ENCODE measurements at places on chromosomes 11 and 22. TPM values are rescaled to one million over a fixed set of nuclear protein-coding genes. Genes with fewer than 3 reads are reported as not detected.

GRCh38 chr11:15580056-15580774, 465.5 kb downstream of the INSC start:
- DNase-seq: no peak

DNA sequence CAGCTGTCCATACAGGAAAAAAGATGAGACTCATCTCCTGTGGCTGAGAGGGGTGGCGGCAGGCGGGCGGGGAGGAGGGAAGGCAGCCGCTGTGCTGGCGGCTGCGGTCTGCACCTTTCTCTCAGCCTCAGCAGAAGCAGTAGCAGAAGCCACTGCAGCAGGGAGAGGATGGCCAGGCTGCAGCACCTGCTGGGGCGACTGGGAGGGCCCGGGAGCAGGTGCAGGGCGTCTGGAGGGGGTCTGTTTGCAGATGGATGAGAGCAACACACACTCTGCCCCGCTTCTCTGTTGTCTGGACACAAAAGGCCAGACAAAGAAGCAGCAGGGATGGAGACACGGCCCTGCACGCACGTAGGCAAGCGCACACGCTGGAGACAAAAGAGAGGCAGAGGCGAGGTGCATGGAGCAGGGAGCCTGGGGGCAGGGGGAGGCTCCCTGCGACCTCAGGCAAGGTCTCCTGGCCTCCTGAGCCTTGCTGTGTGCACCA, 9.3 kb upstream of the MIAT start:
- no peak for DNase-seq

- no peak for DNase-seq
Measured at GRCh38 chr22:37747080-37747714, 50.3 kb downstream of the TRIOBP start.

Gene TM7SF2
- total RNA-seq: 22.1 TPM

Gene DCDC1
- total RNA-seq: not detected

- DNase-seq: no peak
Measured at GRCh38 chr11:122113836-122114825, 1.9 kb downstream of the BLID start.

Gene SPDYC
- not detected for total RNA-seq

Gene IL18
- 14.7 TPM for total RNA-seq

DNA sequence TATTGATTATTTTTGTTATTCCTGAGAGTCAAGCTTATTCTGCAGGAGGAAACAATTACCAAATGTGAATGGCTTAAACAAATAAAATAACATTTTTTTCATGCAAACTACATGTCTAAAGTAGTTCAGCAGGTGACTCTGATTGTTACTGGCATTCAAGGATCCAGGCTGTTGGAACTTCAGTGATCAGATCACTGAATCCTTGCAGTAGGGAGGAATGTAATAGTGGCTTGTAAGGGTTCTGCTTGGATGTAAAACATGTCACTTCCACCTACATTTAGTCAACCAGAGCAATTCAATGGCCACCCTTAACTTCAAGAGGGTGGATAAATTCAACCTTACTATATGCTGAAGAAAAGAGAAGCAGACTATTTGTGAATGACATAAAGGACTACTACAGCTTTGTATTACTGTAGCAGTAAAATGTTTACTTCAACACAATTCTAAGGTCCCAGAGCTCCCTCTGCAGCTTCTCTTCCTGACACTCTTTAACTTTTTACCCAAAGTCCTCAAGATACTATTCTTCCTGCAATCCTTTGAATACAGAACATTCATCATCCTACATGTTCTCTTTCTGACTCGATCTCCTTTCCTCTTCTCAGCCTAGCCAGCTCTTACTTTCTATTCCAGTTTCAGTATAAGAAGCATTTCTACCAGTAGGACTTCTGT, 284.0 kb downstream of the LRRC4C start:
- DNase-seq: no peak

- DNase-seq: no peak
Measured at GRCh38 chr11:30422447-30423278, 99.8 kb downstream of the ARL14EP start.

- no peak for DNase-seq
Measured at GRCh38 chr11:11843211-11843621, 1.4 kb downstream of the USP47 start.

- no peak for DNase-seq
Measured at GRCh38 chr11:16160146-16160545, 196.2 kb downstream of the SOX6 start.

- DNase-seq: no peak
Measured at GRCh38 chr11:101912823-101913284, 2.0 kb upstream of the CEP126 start.

Gene MYOD1
- not detected for total RNA-seq

- no peak for DNase-seq
Measured at GRCh38 chr11:67610302-67610868, 3.6 kb downstream of the NDUFV1 start.

DNA sequence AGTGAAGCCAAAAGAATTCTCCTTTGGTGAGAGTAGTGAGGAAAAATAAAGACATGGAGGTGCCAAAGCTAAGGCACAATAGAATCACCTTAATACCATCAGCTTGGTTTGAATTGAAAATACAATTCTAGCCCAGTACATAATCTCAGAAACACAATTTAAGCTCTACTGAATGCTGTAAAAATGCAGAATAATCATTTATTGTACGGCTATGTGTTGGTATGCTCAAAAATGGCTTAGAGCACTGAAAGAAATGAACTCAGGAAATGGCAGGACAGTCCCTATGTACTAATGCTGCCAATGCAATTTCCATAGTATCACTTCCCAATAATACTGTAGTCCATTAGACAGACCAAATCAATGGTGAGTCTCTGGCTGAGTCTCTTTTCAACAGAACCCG, 798.5 kb downstream of the DLG2 start:
- DNase-seq: no peak

DNA sequence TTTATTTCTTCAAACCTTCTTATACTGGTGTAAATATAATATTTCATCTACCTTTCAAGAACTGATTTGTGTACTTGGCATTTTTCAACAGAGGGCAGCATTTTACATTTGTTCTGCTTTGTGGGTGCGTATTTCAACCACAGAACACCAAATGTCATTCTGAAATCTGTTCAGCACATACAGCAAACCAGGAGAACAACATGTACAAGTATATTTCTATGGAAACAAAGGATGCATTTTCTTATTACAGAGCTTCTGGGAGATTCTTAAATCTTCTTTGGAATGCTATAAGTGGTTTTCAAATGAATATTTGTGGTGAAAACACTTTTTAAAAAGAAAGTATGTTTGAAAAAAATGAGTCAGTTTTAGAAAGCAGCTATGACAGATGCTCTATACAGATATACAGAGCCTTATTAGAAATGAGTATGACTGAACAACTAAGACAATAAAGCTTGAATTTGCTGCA, 946.0 kb downstream of the FAM181B start:
- no peak for DNase-seq

Gene DGCR6
- 5.3 TPM for total RNA-seq

Gene OR2AG1
- not detected for total RNA-seq

GRCh38 chr11:121795174-121795573, 320.8 kb downstream of the BLID start:
- no peak for DNase-seq

GRCh38 chr22:19036523-19037273, 85.5 kb downstream of the DGCR2 start:
- DNase-seq: peak; percentile 86

DNA sequence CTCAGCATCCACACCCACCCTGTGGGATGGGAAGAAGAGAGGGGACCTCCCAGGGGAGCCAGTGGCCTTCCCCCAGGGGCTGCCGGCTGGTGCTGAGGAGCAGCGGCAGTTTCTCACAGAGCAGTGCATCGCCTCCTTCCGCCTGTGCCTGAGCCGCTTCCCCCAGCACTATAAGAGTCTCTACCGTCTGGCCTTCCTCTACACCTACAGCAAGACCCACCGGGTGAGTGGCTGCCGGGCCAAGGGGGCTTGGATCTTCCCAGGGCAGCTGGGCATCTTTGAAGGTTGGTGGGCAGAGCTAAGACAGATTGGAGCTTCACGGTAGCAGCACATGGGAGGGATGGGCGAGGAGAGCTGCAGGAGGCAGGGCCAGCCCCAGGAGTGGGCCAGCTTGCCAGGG, 61.8 kb upstream of the SUSD2 start:
- DNase-seq: no peak

- no peak for DNase-seq
Measured at GRCh38 chr22:46213052-46213451, 37.0 kb downstream of the CDPF1 start.

- peak; percentile 75 for DNase-seq
Measured at GRCh38 chr22:49322231-49322630, 505.4 kb downstream of the BRD1 start.

DNA sequence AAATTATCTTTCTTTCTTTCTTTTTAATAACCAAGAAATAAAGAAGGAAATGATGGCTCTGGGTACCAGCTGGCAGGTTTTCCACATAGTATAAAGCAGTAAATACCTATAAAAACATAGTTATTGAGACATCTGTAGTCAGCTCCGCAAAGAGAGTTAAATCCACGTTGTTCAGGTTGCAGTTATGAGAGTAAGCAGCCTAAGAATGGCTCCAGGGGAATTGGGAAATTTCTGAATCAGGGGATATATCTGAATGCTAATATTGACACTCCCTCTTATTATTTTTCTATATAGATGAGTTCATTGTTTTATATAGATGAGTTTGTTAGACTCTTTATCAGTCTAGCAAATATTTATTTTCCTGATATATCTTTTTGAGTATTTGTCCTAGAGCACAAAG, 322.0 kb upstream of the LRRC4C start:
- no peak for DNase-seq

GRCh38 chr11:126348806-126349582, 6.5 kb upstream of the ST3GAL4 start:
- DNase-seq: no peak

GRCh38 chr11:75195167-75195962, 44.5 kb downstream of the SLCO2B1 start:
- DNase-seq: no peak

Gene SNX32
- total RNA-seq: not detected

- no peak for DNase-seq
Measured at GRCh38 chr11:124190298-124191139, 7.4 kb downstream of the OR10D3 start.

GRCh38 chr11:2804701-2805387, 80.7 kb downstream of the CDKN1C start:
- peak; percentile 86 for DNase-seq

GRCh38 chr11:66313321-66314185, 3.3 kb downstream of the CD248 start:
- DNase-seq: no peak

DNA sequence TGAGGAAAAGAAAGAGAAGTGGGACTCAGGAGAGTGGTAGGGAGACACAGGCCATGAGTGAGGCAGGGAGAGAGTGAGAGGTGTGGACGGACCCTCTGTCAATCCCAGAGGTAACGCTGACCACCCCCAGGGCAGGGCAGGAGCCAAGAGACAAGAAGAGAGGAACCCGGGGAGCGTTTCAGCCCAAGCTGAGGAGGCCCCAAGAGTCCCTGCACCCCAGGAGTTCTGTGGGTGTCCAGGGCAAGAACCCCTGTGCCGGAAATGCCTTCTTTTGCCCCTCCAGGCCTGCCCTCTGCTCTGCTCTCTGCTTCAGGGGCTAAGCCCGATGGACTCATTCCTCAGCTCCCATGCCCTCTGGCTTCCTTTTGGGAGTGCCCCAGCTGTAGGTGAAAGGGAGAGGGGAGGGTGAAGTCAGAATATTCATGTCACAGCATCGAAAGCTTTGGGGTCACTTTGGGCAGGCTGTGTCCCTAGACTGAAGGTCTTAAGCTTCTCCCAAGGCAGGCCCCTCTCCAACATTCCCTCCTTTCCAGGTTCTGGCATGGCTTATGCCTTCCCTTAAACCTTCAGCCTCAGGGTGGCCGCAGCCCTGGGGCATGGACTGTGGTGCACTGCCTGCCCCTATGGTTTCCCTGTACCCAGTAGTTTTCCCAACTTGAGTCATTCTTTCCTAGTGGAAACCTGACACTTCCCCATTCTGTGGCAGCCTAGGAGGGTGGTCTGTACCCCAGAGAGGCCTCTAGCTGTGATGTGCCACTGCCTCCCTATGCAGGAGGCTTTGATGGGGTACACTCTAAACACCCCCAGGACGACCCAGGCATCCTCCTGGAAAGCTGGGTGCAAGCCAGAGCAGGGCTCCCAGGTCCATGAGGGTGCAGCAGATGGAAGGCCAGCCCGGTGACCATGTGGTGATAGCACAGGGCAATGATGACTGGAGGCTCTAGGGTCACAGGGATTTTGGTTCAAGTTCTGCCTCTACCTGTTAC, 27.1 kb downstream of the MYEOV start:
- DNase-seq: peak; percentile 45

DNA sequence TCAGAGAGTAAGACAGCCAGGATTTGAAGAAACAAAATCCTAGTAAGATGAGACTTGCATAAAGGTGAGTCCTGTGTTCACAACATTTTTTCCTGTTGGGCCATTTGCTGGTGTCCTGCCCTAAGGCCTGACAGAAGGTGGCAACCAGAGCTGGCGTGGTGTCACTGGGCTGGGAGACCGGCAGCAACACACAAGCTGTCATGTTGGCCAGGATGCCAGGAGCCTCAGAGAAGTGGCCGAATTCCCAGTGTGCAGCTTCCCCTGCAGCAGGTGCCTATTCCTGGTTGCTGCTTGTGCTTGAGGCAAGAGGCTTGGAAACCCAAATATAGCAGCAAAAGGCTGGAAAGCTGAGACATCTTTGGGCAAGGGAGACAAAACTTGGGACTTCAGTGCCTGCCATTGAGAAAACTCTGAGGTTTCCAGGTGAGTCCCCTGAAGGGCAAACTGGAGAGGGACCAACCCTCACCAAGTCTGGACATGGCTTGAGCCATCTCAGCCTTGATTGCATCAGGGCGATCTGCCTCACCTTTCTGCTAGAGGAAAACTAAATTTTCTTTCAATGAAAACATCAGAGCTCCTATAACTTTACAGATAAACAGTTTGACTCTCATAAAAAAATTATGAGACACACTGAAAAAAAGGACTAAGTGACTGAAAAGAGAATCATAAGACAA, 25.9 kb downstream of the ALG12 start:
- no peak for DNase-seq

Gene GAS2
- total RNA-seq: 0.71 TPM

GRCh38 chr11:120707098-120707497, 195.6 kb downstream of the GRIK4 start:
- no peak for DNase-seq

DNA sequence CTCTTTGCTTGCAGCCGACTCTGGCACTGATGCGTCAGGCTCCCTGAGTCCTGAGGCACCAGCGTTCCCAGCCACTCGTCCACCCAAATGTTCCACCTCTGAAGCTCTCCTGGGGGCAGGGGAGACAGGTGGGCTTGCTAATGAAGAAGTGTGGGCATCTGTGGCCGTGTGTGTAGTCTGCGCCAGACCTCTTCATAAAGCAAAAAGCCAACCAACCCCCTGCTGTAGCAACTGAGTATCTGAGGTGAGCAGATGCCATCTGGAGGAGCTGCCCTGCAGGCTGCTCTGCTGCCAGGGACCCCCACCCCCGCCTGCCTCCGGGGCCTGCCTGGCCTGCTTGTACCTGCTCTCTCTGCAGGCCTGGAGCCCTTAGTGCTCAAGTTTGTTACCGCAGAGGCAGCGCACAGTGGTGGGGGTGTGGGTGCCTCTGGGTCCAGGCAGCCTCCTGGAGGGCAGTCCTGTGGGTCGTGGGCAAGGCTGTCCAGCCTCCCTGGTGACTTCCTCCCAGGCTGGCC, 272.5 kb downstream of the TBC1D22A start:
- no peak for DNase-seq

GRCh38 chr11:62137276-62137861, 13.6 kb downstream of the INCENP start:
- DNase-seq: peak; percentile 49

GRCh38 chr22:48897645-48898370, 929.9 kb downstream of the BRD1 start:
- DNase-seq: peak; percentile 86

- no peak for DNase-seq
Measured at GRCh38 chr11:74312326-74312725, 886 bp upstream of the P4HA3 start.
